ENCODE measurements at places on chromosomes 1 and 21.
A peak's percentile ranks its signal among the peaks of the same experiment; 100 is the strongest.

GRCh38 chr1:28668956-28669723, 556 bp downstream of the GMEB1 start:
- peak; percentile 31 for DNase-seq

DNA sequence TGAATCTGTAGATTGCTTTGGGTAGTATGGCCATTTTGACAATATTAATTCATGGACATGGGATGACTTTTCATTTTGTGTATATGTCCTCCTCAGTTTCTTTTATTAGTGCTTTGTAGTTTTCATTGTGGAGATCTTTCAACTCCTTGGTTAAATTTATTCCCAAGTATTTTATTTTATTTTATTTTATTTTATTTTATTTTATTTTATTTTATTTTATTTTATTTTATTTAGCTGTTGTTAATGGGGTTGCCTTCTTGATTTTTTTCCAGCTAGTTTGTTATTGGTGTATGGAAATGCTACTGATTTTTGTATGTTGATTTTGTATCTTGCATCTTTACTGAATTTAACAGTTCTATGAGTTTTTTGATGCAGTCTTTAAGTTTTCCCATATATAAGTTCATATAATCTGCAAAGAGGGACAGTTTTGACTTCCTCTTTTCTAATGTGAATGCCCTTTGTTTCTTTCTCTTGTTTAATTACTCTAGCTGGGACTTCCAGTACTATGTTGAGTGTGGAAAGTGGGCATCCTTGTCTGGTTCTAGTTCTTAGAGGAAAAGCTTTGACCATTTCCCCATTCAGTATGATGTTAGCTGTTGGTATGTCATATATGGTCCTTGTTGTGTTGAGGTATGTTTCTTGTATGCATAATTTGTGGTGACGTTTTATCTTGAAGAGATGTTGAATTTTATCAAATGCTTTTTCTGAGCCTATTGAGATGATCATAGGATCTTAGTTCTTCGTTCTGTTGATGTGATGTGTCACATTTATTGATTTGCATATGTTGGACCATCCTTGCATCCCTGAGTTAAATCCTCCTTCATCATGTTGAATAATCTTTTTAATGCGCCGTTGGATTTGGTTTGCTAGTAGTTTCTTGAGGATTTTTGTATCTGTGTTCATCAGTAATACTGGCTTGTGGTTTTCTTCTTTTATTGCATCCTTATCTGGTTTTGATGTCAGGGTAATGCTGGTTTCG, 14.3 kb downstream of the CEPT1 start:
- no peak for DNase-seq

GRCh38 chr1:54158071-54158470, 5.3 kb upstream of the CDCP2 start:
- DNase-seq: no peak

DNA sequence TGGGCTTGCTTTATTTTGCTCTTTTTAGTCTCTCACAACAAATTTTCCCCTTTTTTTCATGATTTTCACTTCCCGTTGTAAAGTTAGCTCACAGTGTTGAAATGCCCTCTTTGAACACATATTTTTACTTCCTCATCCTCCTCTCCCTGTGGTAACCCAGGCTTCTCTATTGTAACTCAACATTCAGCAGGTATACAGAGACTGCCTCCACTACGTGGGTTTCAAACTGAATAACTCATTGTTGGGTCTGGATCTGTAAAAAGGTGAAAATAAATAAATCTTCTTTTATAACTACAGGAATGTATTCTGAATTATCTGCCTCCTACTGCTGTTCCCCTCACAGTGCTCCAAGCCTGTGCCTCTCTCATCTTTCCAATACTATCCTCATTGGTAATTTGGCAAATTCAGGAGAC, 166.4 kb downstream of the RUNX1 start:
- DNase-seq: no peak

GRCh38 chr1:61269602-61270001, 187.2 kb downstream of the NFIA start:
- DNase-seq: no peak

- no peak for DNase-seq
Measured at GRCh38 chr1:25198663-25199252, 33.5 kb downstream of the SYF2 start.

GRCh38 chr1:37415611-37416244, 58.7 kb upstream of the ZC3H12A start:
- DNase-seq: no peak

GRCh38 chr1:99233446-99233845, 30.8 kb upstream of the PLPPR4 start:
- no peak for DNase-seq

DNA sequence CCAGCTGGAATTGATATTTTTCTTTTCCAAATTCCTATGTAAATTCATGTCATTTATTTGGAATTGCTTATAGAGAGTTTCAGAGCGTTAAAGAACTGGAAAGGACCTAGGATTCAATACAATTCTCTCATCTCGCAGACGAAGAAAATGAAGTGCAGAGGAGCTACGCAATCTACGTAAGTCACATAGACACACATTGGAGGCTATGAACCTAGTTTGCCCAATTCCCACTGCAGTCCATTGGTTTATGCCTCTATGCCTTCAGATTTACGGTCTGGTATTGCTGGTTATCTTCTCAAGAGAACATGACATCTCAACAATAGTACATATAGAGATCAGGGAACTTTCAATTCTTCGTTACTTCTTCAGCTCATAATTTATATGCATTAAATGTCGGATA, 971 bp upstream of the RNF2 start:
- DNase-seq: no peak

- DNase-seq: no peak
Measured at GRCh38 chr21:39422527-39423241, 22.9 kb downstream of the LCA5L start.

- no peak for DNase-seq
Measured at GRCh38 chr1:66276218-66276617, 257.7 kb upstream of the SGIP1 start.

- no peak for DNase-seq
Measured at GRCh38 chr21:44850905-44851657, 22.4 kb downstream of the PTTG1IP start.

DNA sequence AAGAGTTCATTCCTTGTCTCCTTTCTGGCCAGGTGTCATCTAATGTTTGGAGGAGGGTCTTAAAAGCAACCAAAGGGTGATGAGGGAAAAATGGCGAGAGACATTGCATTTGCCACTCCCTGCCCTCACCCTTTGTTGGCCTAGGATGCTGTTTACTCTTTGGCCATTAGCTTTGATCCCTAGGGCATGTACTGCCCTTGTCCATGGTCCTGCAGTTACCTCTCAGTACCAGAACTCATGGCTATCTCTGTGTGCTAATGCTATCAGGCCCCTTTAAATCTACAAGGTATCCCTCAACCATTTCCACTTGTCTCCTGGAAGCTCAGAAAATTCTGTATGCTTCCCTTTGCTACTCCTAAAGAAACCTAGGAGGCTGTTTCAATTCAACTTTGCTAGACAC, 424.8 kb upstream of the PLXNA2 start:
- DNase-seq: no peak

- no peak for DNase-seq
Measured at GRCh38 chr1:64403331-64403730, 66.6 kb upstream of the CACHD1 start.

DNA sequence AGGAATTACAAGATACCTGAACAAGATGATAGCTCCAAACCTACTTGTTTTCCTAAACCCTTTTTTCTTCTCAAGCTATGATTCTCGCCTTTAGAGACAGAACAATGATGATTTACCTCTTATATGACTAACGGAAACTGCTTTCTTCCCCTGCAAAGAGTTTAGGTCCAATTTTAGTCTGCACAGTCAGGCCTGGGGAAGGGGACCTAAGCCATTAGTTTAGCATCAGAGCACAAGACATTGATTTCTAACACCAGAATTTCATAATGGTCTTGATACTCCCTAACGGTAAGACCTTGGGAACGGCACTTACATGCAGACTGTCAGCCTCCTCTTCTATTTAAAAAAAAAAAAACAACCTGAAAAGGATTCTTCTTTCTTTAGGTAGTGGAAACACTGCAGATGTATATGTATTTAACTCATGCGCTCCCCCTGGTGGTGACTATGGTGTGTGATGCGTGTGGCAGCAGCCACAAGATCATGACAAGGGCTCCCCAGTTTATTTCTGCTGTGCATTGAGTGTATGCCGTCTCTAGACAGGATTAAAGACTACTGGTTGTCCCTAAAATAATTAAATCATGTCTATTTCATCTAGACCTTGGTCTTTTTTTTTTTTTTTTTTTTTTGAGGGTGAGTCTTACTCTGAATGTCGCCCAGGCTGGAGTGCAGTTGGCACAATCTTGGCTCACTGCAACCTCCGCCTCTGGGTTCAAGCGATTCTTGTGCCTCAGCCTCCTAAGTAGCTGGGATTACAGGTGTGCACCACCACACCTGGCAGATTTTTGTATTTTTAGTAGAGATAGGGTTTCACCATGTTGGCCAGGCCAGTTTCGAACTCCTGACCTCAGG, 37.3 kb upstream of the TMEM222 start:
- DNase-seq: peak; percentile 82

GRCh38 chr1:218846181-218846580, 327.5 kb upstream of the LYPLAL1 start:
- DNase-seq: no peak

- no peak for DNase-seq
Measured at GRCh38 chr1:58904299-58905125, 120.7 kb upstream of the JUN start.

DNA sequence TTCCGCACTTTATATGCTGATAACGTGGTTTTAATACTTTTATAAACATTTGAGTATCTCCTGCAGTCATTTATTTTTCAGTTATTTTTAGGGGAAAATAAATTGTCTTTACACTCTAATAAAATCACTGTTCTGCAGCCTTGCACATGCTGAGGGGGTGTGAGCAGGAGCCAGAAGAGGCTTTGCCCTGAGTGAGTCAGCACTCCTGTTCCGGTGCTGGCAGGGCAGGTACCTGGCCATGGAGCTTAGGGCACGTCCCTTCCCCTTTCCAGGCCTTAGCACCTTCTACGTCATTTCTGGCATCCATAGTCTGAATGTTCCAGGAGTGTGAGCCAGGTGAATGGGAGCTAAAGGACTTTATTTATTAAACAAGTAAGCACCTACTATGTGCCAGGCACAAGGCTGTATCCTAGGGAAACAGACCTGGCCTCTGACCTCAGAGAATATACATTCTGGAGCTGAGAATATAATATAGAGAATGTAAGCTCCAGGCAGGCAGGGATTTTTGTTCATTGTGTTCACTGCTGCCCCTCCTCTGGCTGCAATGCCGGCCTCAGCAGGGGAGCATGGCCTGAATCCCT, 402.9 kb downstream of the PTPRU start:
- DNase-seq: no peak

GRCh38 chr21:36203603-36203889, 46.9 kb downstream of the DOP1B start:
- DNase-seq: no peak

- DNase-seq: no peak
Measured at GRCh38 chr21:33042812-33043211, 17.1 kb downstream of the OLIG2 start.

DNA sequence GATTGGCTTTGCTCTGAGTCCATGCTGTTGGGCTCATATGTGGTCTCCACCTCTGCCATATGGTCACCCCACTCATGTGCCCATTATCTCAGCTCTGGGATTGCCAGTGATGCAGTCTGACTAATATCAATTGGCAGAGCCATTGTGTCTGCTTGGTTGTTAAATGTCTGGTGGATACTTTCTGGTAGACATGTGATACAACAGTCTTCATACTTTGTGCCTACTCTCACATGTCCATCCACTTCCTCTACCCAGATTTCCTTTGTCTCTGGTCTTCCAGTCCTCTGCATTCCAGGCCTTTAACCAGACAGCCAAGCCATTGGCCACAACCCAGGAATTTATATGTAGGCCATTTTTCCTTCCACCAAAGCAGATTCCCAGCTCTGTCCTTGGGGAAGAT, 30.8 kb upstream of the DIPK1A start:
- DNase-seq: no peak

DNA sequence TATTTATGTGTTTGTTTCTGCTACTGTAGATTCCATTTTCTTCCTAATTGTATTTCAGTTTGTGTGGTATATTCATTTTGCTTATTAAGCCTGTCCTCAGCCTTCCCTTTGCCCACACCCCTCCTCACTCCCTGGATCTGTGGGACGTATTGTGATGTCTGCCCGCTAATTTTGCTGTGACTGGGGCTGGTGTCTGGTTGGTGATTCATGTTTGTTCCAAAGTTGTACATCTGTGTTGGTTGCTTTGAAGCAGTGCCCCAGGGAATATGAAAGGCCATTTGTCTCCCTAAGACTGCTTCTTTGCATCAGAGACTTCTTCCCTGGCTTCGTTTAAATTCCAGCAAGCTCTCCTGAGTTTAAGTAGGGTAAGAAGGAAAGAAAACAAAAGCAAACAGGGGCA, 289.5 kb upstream of the SGIP1 start:
- no peak for DNase-seq

- DNase-seq: no peak
Measured at GRCh38 chr1:85229574-85230097, 28.8 kb upstream of the SYDE2 start.

- DNase-seq: no peak
Measured at GRCh38 chr1:246428542-246429308, 78.4 kb downstream of the SMYD3 start.

GRCh38 chr1:2494323-2494693, 18.2 kb downstream of the PLCH2 start:
- DNase-seq: no peak

- DNase-seq: no peak
Measured at GRCh38 chr1:179881642-179882252, 338 bp upstream of the TOR1AIP1 start.

DNA sequence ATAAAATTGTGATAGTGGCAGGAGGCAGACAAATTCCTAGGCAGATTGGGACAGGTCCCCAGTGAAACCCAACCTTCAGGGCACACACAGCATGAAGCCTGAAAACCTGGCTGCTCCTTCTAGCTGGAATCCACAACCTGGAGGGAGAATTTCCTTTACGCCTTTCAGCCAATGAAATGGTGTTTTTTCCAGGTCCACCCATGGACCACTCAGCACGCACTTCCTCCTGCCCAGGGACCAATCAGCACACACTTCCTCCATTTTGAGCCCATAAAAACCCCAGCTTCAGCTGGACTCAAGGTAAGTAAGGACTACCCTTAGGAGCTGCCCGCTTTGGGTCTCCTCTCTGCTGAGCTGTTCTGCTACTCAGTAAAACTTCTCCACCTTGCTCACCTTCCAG, 120.1 kb downstream of the AKT3 start:
- no peak for DNase-seq

Measured in stimulated activated CD8-positive, alpha-beta memory T cell treated with anti-CD3 and anti-CD28 coated beads, Interleukin-2, amount 100 ng/mL, for 1 hour (primary cell).